ENCODE measurements at places on chromosomes 3 and 15.

- DNase-seq = no peak
These were observed 398.5 kb downstream of the PDCD6IP start for GRCh38 chr3:34196914-34197313.

DNA sequence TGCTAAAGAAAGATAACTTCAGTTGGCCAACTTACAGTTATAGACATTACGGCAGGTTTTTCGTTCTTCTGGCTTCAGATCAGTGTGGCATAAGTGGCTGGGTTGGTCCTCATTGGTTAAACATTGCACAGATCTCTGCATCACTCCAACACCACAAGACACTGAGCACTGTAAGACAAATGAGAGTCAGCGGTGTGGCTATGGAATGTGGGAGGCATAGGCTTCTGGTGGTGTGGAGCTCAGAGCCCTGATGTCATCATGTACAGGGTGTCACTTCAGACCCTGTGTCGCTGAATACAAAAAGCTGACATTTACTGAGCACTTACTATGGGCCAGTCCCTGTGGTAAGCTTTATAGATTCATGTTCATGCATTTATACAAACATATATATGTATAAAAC lies 146.0 kb downstream of the ADAMTS9 start:
- DNase-seq = no peak

DNA sequence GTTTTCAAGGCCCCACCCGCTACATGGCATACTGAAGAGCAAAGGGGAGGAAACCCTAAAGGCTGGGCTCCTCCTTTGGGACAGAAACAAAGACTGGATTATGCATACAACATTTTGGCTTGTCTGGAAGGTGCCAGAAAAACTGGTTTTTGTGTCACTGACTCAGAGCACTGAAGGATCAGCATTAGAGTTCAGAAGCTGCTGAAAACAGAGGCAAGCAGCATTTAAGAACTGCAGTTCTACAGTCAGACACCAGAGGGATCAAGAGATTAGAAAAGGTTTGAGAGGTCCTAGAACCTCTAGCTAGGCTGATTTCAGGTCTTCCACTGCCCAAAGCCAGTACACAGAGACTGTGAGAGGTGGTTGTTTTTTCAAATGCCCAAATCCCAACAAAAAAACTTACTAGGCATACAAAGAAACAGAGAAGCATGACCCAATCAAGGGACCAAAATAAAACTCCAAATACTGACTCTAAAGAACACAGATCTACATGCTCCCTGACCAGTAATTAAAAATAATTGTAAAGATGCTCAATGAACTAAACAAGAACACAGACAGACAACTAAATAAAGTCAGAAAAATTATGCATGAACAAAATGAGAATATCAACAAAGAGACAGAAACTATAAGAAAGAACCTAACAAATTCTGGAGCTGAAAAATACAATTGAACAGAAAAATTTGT lies 91.2 kb downstream of the SENP2 start:
- peak; percentile 59 for DNase-seq

DNA sequence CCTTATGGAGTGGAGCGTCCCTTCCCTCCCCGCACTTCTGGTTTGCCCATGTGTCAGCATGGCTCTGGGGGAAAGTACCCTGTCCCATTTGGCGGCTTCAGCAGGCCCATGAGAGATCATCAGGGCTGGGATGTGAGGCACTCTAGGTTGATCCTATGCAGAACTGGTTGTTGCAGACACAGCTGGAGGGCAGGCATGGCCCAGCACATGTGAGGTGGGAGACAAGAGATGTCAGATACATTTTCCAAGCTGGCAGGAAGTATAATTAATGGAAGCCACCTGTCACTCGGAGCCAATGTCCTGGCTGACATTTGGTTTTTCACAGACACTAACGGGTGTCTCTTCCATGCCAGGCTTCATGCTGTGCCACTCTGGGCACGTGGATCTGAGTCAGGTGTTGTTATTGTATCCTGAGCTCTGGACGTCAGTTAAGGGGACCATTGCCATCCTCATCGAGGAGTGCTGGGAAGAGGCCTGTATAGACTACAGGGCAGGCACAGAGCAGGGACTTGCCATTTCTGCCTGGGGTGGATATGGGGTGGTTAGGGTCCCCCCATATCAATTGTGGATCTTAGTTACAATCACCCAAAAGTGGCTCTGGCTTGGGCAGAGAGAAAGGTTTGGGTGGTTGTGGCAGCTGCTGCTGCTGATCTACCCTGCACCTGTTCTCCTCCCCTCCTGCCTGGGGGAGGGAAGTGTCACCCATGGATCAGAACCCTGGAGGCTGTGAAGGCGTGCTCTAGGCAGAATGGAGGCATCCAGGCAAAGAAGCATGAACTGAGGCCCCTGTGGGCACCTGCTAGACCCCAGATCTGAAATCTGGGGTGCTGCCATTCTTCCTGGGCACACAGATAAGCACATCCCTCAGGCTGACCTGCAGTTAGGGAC lies 140.7 kb downstream of the FBLN2 start:
- no peak for DNase-seq

GRCh38 chr3:188197388-188197847 lies 43.5 kb downstream of the LPP start:
- DNase-seq = peak; percentile 31

GRCh38 chr15:74295800-74296199 lies 59.7 kb downstream of the CCDC33 start:
- DNase-seq = no peak

DNA sequence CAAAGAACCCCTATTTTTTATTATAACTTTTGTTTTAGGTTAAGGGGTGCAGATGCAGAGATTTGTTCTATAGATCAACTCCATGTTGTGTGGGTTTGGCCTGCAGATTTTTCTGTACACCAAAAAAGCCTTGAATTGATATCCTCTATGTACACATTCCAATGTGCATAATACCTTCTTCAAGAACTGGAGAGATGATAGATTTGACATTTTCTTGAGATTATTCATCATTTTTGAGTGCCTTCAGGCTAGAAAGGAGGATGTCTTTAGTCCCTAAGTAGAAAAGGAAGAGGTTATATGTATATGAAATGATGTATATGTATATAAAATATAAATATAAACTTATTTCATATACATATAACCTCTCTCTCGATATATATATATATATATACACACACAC lies 1190.0 kb upstream of the ALCAM start:
- no peak for DNase-seq

DNA sequence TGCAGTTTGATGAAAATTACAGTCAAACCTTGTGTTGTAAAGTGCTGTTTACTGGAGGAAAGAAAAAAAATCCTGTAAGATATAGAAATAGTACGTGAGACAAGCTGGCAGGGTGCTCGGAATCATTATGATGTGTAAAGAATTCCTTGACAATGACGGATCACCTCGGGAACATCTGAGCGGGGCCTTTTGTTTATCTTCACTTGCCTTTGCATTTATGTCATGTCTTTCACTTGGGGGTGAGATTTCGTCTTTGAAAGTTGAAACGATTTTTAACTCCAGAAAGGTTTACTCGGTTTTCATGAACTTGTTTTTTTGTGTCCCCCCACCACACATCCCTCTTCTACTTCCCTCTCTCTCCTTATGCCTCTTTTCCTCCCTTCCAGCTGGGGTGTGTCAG lies 128.3 kb upstream of the VEPH1 start:
- no peak for DNase-seq

DNA sequence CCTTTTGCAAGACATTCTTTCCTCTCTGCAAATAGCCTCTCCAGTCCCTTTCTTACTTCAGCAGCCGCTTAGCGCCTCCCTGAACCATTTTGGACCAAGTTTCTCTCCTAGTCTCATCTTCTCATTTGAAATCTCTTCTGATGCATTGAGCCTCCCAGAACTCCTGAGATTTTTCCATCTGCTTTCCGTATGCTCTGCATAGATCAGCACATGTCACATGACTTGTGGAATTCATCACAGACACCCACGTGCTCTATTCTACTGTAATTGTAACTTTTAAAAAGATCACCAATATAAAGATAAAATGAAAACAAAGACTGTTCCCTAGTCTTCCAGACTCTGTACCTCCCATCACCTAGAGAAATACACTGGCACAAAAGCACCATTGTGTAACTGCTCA lies 100.7 kb downstream of the GADL1 start:
- DNase-seq = no peak

DNA sequence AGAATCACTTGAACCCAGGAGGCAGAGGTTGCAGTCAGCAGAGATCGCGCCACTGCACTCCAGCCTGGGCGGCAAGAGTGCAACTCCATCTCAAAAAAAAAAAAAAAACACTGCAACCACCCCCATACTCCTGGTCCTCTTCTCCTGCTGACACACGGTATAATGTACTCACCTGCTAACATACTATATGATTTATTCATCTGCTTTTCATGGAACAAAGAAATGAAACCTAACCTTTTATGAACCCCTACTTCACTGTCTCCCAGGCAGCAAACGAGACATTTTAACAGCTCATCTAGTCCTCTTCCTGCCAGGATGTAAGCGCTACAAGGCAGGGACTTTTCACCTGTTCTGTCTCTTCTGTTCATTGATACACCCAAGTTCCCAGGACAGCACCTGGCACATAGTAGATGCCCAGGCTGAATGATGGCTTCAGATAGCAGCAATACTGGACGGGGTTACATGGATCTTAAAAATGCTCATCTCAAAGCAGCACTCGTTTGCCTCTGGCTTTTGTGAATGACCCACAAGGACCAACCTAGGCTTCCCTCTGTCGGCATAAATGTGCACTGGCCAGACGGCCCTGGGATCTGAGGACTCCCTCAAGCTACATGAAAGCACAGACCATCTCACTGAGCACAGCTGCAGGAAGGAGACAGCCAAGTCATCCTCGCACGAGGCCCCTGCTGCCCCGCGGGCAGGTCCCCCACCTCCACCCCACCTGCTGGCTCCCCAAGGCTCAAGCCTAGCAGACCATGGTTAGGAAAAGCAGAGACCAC lies 20.3 kb downstream of the XXYLT1 start:
- DNase-seq = no peak

GRCh38 chr3:132624790-132625189 lies 27.7 kb downstream of the ACKR4 start:
- DNase-seq = no peak

DNA sequence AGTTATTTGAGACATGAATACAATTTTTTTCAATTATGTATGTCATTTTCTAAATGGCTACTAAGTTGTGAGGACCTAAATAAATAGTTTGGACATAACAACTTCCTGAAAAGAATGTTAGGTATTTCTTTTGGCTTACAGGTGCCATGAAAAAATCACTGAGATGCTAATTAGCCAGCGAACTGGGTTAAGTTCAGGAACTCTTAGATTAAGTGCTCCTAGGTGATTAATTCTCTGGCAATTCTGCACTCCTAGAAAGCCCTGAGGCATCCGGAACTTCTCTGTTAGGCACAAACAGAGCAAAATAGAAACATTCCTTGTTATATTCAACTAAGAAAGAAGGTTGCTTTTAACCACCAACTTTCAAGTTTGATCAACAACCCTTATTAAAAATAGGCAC lies 192.3 kb downstream of the STAG1 start:
- DNase-seq = no peak

DNA sequence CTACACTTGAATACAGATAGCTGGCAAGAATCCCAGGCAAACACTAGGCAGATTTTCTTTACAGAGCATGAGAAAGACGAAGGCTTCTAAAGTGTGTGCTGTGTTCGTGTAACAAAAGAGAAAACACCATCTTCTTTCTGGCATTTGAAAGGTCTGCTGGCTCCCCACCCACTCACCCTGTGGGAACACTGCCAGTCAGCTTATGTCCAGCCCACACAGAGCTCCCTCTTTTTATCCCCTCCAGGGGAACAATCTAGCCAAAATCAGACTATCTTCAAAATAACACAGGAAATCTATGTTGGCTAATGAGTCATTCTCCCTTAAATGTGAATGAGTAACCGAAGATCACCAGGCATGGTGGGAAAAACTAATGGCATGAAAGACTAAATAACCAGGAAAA lies 45.6 kb upstream of the PAQR5 start:
- no peak for DNase-seq

DNA sequence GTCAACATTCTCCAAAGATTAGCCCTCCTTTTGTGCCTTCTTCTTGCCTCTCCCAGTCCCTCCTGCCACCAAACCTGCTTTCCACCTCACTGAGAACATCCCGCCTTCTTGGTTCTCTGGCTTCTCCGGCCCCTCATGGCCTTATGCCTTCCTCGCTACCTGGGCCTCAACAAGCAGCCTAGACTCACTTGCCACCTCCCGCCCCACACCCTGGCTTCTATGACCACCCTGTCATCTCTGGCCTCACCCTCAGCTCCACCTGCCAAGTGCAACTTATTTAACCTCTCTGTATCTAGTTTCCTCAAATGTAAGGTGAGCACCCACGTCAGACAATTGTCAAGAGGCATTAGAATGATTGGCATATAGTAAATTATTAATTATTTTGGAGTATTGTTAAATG lies 68.8 kb upstream of the MEX3B start:
- DNase-seq = no peak

GRCh38 chr3:66812136-66812535 lies 186.0 kb upstream of the KBTBD8 start:
- DNase-seq = no peak
